ENCODE measurements at places on chromosomes 2 and 18. TPM values are rescaled to one million over a fixed set of nuclear protein-coding genes. Genes with fewer than 3 reads are reported as not detected.

DNA sequence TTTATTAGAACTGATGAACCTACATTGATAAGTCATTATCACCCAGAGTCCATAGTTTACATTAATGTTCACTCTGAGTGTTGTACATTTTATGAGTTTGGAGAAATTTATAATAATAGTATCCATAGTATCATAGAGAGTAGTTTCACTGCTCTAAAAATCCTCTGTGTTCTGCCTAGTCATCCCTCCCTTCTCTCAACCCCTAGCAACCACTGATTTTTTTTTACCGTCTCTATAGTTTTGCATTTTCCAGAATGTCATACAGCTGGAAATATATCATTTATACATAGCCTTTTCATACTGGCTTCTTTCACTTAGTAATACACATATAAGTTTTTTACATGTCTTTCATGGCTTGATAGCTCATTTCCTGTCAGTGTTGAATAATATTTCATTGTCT lies 231.1 kb downstream of the RAD51AP2 start:
- no peak for DNase-seq

- DNase-seq = no peak
Observed at GRCh38 chr2:183780072-183780471, 655.8 kb downstream of the NUP35 start.

DNA sequence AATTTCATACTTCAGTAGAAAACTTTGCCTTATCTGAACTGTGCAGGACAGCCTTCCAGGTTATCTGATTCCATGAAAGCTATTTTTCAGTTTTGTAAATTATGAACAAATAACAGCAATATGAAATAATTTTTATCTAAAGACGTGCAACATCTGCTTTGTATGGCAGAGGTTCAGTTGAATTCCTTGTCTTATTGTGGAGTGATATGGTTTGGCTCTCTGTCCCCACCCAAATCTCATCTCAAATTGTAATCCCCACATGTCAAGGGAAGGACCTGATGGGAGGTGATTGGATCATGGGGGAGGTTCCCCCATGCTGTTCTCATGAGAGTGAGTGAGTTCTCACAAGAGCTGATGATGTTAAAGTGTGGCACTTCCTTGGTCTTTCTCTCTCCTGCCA lies 18.1 kb upstream of the RPIA start:
- no peak for DNase-seq

DNA sequence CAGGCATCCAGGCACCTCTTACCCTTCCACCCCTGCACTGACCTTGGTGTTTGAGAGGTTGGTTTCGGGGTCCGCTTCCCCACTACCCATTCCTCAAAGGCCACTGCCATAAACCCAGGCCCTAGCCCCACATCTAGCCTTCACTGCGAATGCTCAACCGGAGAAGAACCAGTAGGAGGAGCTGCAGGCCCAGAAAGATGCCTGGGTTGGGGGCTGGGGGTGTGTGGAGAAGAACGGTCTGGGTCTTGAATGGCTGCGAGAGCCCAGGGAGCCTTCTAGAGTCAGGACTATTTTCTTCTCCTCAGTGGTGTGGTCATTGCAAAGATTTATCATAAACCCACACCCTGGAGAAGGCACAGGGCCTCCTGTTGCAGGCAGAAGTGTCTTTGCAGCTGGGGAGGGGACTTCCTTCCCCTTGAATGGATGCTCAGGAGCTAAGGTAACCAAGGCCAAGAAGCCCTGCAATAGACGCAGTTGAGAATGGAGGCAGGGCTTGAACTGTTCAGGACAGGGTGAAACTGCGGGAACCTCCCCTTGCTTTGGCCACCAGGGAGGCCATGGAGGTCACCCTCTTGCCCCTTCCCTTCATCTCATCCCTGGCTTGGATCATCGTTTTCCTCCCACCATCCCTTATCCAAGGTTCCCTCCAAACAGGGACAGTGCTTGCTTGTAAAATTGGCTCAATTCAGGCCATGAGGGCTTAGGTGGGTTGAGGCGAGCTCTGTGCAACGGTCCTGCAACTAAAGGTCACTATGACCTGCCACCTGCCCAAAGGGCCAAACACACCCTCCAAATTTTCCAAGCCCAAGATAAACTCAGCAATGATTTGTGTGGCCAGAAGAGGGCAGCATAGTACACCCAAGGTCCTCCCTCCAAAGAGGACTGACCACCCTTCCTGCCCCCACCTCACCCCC lies 20.9 kb downstream of the THNSL2 start:
- DNase-seq = peak; percentile 12

- no peak for DNase-seq
Observed at GRCh38 chr2:71722286-71722685, 268.9 kb downstream of the DYSF start.

- DNase-seq = no peak
Observed at GRCh38 chr2:150572194-150572766, 84.8 kb upstream of the RND3 start.

DNA sequence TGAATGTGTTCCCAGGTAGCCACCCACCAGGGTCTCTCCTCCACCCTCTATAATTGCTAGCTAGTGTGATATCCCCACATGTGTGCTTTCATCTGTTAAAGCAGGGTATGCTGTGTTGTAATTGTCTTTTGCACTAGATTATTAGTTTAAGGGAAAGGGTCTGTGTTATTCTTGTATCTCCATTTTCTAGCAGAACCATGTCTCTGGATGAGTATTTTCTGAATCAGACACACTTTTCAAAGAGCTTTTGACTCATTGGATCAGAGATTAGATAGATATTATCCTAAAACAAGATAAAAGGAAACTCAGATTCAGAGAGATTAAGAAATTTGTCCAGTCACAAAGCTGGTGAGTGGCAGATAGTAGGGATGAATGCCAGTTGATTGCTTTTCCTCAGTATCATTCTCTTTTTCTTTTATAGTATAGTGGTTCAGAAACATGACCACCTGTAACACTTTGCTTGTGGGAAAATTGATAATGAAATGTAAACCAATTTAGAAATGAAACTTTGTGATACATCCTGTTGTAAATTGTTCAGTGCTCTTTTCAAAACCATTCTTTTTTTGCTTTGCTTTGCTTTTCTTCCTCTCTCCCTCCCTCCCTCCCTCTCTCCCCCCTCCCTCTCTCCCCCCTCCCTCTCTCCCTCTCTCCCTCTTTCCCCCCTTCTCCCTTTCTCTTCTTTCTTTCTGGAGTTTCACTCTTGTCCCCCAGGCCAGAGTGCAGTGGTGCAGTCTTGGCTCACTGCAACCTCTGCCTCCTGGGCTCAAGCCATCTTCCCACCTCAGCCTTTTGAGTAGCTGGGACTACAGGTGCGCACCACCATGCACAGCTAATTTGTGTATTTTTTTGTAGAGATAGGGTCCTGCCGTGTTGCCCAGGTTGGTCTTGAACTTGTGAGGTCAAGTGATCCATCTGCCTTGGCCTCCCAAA lies 7.4 kb downstream of the MIB1 start:
- DNase-seq = no peak

GRCh38 chr2:207282916-207283315 lies 117.2 kb upstream of the KLF7 start:
- no peak for DNase-seq

DNA sequence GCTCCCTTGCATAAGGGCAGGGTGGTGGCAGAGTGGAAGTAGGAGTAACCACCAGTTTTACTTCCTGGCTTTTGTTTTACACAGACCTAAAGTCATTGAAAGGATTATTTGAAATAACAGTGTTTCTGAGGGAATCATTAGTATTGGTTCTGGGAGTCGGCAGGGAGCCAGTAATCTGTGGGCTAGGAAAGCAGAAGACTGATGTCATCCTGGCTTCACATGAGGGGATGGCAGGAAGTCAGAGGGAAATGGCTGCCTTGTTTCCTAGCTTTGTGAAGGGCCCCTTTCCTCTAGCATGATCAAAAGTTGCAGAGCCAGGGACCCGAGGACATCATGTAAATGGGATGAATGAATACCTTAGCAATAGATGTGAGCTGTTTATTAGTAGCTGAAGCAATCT lies 792.6 kb downstream of the CPS1 start:
- no peak for DNase-seq

GRCh38 chr2:10246831-10247230 lies 55.9 kb upstream of the HPCAL1 start:
- no peak for DNase-seq

DNA sequence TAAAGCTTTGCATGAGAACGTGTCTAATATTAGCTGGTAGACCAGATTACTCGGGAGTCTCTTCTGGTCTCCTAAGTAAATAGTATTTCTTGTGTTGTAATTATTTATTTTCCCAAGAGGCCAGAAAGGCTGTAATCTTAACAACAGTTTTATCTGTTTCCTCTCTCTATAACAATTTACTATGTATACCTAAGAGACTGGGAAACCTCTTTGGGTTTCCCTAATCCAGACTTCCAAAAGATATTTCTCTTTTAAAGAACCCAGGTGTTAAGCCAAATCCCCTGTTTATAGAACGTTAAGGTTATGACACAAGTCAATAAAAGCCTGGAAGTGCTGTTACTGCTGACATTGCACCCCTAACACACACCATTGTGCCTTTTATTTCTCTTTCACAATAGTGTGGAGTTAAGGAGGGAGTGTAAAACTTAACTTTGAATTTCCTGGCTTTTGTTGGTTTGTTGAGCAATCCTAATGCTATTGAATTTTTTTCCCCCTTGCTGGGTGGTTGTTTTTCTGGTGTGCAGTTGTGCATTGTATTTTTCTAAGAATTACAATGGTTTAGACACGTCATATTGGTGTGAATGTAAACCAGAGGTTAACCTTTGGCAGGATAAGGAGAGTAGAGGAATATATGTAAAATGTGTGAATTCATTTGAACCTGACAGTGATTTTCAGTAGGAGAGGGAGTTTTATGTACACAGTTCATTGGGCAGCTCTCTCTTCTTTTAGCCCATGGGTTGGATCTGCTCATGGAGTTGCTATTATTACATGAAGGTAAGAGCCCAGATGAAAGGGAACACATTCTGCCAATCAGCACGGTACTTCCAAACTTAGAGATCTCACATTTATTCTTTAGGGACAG lies 192.8 kb downstream of the MTX2 start:
- no peak for DNase-seq

GRCh38 chr2:134819334-134819733 lies 19.1 kb upstream of the ACMSD start:
- DNase-seq = peak; percentile 53

DNA sequence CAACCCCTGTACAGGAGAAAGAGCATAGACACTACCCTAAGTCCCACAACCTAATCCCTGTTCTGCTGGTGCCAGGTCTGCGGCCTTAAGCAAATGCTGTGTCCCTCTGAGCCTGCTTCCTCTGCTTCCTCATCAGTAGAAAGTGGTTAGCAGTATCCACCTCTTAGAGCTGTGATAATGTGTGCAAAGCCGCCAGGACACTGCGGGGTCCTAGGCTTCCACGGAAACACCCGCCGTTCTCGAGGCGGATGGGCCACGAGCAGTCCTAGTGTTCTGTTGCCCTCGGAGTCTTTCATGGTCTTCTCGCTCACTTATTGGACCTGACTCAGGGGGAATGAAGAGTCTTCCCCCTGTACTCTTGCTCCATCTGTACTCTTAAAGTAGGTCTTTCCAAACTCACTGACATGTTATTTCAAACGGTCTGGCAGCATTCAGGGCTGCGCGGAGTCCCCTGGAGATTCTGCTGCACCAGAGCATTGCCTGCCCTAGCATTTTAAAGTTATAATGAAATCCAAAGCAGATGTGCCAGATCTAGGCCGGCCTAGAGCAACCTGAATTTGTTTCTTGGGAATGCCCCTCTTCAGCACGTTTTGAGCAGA lies 107.2 kb upstream of the ZNF236 start:
- DNase-seq = no peak

- no peak for DNase-seq
Observed at GRCh38 chr2:39981883-39982311, 202.8 kb upstream of the THUMPD2 start.

- no peak for DNase-seq
Observed at GRCh38 chr18:74579496-74580065, 18.1 kb upstream of the ZNF407 start.

GRCh38 chr2:187497858-187498463 lies 49.9 kb upstream of the CALCRL start:
- no peak for DNase-seq

GRCh38 chr2:170277951-170278350 lies 100.0 kb downstream of the MYO3B start:
- no peak for DNase-seq

GRCh38 chr2:101151146-101151858 lies at the start of gene TBC1D8:
Gene TBC1D8, minus strand, starts transcription at chr2:101151382. Its CDS starts 129 bp downstream, at chr2:101151253.
- DNase-seq = peak; percentile 72

GRCh38 chr2:86189782-86190416 lies 5.4 kb downstream of the IMMT start:
- no peak for DNase-seq

GRCh38 chr2:86623043-86623493 lies 597 bp downstream of the RNF103 start:
- peak; percentile 61 for DNase-seq

DNA sequence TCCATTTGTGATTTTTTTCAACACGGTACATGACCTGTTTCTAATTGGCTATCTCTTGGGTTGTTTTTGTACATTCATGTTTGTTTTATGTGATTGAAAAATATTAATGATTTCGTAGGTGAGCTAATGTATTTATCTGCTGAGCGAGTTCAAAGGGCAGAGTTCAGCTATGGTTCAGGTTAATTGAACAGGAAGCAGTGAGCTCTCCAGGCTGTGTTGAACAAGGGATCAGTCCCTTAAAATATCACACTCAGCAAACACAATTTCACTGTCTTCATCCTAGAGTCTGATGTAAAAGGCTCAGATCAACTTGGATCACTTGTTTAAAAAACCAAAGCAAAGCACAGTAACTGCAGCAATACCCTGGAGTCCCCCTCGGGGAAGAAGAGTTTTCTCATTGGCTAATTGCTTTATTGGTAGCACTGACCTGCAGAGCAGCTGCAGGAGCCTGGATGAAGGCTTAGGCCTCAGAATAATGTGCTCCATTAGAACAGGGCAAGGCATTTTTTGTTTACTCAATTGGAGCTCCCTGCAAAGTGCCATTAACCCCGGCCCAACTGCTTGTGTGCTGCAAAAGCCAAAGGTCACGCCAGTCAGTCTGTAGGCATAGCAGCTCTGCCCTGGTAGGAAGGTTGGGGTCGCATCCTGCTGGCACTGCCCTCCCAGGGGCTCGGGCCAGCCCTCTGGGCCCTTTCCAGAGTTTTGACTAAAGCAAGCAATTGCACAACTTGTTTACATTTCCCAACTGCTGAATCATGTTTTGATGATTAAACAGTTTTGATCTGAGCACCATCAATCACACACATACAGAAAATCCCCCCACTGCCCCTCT lies 10.5 kb downstream of the ONECUT2 start:
- DNase-seq = peak; percentile 20

Gene DES
- not detected for total RNA-seq

Gene COL6A3
- total RNA-seq = 0.41 TPM

Gene STARD6
- not detected for total RNA-seq

Gene ASB18
- total RNA-seq = not detected

Gene IL1F10
- total RNA-seq = not detected

Gene SERPINB11
- not detected for total RNA-seq

Gene DSC1
- not detected for total RNA-seq

Gene BMP10
- total RNA-seq = not detected

Gene TCF7L1
- total RNA-seq = not detected

Gene MBP
- 14.7 TPM for total RNA-seq

Gene C2orf80
- total RNA-seq = not detected

Gene SLC19A3
- 1.0 TPM for total RNA-seq

Gene XPO1
- total RNA-seq = 126 TPM

Gene HNRNPLL
- total RNA-seq = 37.1 TPM

Gene CHRNA1
- total RNA-seq = not detected

Gene CPS1
- total RNA-seq = 0.95 TPM

Gene AFF3
- total RNA-seq = 1.6 TPM

Data from Caki2 (cell line).